B cell (primary cell): ENCODE measurements at places on chromosomes 5 and 9. TPM values are rescaled to one million over a fixed set of nuclear protein-coding genes. Genes with fewer than 3 reads are reported as not detected.

The IL9 gene
- not detected in 2 replicates for polyA plus RNA-seq

DNA sequence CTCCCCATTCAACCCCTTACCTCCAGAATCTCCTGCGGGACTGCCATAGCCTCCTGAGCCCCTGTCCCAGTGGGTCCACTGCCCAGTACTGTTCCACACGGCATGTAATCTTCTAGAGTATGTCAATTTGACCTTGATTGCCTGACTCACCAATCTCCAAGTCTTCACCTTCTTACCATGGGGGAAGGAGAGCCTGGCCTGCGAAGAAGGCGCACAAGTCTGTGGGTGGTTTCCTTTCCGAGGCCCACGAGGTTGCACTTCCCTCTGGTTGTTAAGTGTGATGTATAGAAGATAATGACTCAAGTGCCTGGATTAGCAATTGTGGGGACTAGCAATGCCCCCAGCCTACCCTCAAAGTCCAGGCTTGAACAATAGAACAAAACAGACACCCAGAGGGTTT lies 8.1 kb upstream of the TENT4A start:
- H3K36me3 ChIP-seq, result no peaks in the 10 kb centered on the region
- no peak overlapping the region for H3K27ac ChIP-seq
- H3K4me1 ChIP-seq, result no peaks in the 10 kb centered on the region
- no peaks in the 10 kb centered on the region for H3K27me3 ChIP-seq
- DNase-seq, result no peak

GRCh38 chr5:7426284-7426683 lies 30.3 kb downstream of the ADCY2 start:
- no peak for DNase-seq
- H3K27me3 ChIP-seq, result no peaks in the 10 kb centered on the region
- no peaks in the 10 kb centered on the region for H3K36me3 ChIP-seq
- no peaks in the 10 kb centered on the region for H3K4me1 ChIP-seq

GRCh38 chr9:110103257-110103656 lies 104.7 kb downstream of the C9orf152 start:
- no peak for DNase-seq
- H3K36me3 ChIP-seq, result peaks cover 43% of the 10 kb centered on the region
- peak overlapping the region; percentile 68 for H3K27ac ChIP-seq
- peaks cover 77% of the 10 kb centered on the region for H3K4me1 ChIP-seq
- no peak overlapping the region for H3K4me3 ChIP-seq
